ENCODE measurements at places on chromosomes 16 and 17.

DNA sequence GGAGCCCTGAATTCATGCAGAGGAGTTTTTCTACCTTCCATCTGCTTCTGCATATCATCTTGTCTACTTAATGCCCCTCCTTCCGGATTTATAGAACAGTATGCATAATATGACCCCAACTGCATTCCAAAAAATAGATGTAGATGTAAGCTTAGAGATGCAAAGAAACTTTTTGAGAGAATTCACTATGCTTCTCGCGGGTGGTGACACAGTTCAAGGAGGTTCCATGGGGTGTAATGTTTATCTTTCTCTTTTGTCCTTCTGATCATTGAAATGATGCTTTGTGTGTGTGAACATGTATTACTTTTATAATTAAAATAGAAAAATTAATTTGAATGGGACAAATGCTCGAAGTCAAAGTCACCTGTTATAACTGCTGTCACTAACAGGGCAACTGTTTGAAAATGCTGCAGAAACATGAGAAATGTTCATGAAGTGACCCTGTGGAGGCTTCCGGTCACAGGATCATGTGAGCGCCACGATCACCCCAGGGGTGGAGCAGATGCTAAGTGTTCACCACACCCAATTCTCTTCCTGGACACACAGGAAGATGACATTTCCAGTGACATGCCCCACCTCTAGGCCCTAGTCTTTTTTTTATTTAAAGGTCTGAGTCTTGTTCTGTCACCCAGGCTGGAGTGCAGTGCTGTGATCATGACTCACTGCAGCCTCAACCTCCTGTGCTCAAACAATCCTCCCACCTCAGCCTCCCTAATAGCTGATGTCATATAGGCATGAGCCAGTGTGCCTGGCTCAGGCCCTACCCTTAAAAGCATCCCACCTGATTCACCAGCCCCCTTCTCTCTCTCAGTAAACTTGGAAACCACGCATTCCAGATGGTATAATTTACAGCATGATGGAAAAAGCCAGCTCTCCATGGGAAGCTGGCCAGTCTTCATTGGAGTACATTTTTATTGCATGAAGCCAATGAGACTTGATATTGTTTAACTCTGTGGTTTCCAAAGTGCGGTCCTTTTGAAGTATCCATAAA lies 21.0 kb upstream of the AGRP start:
- peak; percentile 50 for DNase-seq

GRCh38 chr16:67923414-67924116 lies 8.1 kb downstream of the CTRL start:
- no peak for DNase-seq

DNA sequence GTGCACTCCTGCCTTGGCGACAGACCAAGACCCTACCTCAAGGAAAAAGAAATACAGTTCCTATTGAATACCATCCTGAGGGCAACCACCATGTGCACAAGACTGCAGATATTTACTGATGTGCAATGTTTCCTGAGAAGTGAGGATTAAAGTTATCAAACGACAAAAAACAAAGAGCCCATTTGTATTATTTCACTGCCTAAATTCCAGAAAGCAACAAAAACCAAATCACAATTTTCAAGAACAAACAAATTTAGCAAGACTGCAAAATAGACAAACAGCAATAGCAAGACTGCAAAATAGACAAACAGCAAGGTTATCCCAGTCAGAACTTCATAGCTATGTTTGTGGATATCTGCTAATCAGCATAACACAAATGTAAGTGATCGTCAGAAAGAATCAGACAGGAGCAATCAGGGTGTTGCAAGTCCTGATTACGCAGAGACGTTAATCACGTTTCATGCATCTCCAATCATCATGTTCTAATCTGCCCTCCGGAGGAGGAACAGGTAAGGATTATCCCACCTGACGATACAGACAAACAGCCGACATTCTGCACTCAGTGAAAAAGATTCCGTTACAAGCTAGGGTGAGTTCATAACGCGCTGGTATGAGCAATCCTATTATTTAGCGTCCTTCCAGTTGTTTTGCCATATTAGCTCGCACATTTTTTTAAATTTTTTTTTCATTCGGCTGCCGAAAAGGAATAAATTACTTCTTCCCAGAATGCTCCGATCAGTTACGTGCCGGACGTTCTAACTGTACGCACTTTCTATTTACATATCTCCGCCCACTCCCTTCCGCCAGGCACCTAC lies 2.9 kb downstream of the TMEM107 start:
- DNase-seq = peak; percentile 99

GRCh38 chr16:3716831-3717234 lies 491 bp downstream of the TRAP1 start:
- DNase-seq = peak; percentile 20

GRCh38 chr17:10031606-10032005 lies 126.5 kb upstream of the RCVRN start:
- DNase-seq = no peak

GRCh38 chr17:60049936-60050335 lies 28.8 kb downstream of the HEATR6 start:
- DNase-seq = peak; percentile 26

GRCh38 chr17:34781071-34781470 lies 180.2 kb downstream of the CCT6B start:
- no peak for DNase-seq

DNA sequence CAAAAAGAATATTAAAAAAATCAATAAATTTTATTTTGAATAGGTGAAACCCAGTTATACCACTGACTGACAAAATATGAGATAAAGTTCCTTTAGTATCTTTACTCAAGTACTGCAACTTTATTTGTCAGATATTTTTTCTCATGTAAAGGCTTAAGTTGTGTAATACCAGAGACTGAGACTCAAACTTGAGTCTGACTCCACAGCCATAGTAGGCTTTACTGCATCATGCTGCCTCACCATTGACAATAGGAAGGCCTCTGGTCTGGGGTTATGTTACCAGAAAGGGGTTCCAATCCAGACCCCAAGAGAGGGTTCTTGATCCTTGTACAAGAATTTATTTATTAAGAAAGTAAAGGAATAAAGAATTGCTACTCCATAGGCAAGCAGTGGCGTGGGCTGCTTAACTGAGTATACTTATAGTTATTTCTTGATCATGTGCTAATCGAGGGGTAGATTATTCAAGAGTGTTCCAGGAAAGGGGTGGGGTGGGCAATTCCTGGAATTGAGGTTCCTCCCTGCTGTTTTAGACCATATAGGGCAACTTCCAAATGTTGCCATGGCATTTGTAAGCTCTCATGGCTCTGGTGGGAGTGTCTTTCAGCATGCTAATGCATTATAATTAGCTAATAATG lies 187.4 kb upstream of the WSB1 start:
- DNase-seq = no peak

GRCh38 chr16:27595993-27596392 lies 46.0 kb downstream of the KATNIP start:
- DNase-seq = no peak
